ENCODE measurements at places on chromosomes 7 and 10.

DNA sequence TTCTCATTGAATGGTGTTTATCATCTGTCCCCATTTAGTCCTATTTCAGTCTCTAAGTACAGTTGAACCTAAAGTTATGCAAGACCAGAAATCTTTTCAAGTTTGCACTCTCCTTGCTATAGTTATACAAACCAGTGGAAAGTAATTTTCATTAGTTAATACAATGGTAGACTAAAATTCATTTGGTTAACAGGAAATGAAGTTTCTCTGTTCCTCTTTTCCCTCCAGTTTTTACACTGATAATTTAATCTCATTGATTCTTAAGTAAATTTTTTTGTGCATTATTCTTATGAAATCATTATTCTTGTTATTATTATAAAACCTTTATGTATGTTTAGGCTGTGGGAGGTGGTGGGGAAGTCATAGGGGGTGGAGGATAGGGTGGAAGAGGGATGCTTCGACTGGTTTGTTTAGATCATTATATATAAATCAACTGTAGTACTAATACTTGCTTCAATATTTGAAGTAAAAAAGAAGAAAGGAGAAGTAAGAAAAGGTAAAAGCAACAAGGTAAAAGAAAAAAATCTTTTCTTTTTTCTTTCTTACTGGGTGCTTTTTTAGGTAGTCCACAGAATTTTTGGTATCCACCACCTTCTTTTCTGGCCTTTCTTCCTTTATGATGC, 104.1 kb downstream of the GPR85 start:
- no peak for DNase-seq

- DNase-seq: peak; percentile 79
These were observed 334 bp downstream of the ZNF800 start for GRCh38 chr7:127392182-127392565.

DNA sequence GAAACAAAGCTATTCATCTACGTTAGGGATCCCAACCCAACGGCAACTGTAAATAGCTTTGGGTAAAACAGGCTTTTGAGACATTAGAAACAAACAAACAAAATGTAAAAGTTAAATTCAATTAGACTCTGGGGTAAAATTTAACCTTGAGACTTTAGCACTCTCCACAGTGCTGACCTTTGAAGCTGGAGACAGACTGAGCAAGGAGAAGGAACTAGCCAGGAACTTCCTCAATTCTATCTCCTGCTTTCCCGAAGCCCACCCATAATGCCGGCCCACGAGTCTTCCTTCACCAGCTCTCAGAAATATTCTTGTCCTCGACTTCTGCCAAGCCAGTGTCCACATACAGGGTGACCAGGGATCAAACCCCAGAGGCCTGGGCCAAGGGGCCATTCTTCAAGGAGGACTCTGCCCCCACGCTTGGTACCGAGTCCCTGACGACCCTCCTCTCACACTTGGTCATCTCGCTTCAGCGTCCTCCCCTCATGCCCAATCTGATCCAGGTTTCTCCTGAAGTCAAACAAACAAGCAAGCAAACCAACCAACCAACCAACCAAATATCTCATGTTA, 114.1 kb downstream of the HIPK2 start:
- peak; percentile 34 for DNase-seq

DNA sequence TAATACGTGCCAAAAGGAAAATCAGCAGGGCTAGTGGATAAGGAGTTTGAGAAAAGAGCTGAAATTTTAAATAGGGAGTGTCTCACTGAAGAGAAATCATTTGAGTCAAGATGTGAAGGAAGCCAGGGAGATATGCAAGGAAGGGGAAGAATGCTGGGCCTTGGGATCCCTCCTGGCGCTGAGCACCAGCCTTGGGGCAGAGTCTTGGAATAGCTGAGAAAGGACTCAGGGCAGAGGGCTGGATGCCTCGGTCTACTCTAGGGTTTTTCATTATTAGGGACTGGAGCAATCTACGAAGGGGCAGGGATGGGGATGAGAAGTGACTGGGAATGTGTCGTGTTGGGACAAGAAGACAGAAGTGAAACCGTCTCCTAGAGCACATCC, 484 bp downstream of the ZWINT start:
- DNase-seq: no peak

DNA sequence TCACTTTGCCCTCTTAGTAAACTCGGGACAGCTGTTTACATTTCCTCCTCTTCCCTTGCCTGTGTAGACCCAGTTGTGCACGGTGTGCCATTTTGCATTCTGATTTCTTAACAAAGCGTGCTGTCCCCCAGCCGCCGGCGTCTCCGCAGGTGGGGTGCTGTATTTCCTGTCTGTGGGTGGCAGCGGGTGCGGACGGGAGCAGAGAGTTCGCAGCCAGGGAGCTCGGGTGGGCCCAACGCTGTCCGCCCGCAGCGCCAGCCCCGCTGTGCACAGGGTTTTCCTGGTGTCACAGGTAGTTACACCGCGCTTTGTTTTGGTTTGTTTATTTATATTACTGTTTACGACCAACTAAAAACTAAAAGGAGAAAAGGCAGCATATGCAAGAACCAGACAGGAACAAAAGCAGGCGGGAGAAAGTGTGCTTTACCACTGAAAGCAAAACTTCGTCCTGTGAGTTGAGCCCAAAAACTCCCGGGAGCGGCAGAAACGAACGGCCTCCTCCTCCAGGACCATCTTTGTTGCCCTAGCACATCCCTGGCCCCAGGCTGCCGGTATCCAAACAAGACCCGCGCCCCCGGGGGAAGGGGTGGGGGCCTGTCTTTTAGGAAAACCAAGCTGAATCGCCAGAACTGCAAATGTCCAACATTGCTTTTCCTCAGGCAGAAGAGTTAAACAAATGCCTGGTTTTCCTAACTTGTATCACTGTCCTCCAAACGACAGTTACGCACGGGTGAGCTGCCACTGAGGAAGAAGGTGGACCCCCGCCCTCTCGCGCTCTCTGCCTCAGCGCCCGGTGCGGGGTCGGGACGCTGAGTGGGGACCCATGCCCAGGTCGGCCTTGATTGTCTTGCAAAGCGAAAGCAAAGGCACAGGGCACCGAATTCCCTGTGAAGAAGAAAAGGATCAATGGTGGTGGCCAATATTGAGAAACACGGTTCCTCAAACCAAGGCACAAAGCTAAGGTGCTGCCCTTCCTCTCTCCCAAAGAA, 45.9 kb upstream of the DRGX start:
- no peak for DNase-seq

- peak; percentile 45 for DNase-seq
These were observed 2.8 kb upstream of the AHCYL2 start for GRCh38 chr7:129222064-129222463.

DNA sequence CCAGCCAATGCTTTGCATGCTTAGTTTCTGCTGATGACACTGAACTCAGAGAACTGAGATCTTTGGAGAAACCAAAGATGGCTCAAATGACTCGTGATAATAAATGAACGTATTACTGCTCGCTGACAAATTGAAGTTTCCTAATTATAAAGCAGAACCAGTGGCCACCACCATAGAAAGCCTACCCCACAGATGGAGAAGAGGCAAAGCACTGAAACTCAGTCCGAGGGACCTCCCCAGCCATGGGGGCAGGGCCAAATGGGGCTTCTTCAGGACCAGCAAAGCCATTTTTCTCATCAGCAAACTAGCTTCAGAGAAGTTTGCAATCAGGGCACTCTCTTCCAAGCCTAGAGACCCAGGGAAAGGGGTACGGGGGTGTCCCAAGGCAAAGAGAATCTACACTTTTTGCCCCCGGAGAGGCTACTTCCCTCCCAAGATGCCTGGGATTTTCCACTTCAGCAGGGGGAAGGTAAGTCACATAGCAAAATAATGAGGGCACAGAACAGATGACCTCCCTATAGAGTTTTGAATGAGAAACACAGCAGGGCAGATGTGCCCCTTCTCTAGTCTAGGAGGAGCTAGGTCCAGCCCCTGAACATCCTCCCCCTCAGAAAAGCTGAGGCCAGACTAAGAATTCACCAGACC, 4.3 kb upstream of the IL6 start:
- DNase-seq: peak; percentile 93

GRCh38 chr10:120402147-120402766, 54.8 kb upstream of the PLPP4 start:
- DNase-seq: no peak

DNA sequence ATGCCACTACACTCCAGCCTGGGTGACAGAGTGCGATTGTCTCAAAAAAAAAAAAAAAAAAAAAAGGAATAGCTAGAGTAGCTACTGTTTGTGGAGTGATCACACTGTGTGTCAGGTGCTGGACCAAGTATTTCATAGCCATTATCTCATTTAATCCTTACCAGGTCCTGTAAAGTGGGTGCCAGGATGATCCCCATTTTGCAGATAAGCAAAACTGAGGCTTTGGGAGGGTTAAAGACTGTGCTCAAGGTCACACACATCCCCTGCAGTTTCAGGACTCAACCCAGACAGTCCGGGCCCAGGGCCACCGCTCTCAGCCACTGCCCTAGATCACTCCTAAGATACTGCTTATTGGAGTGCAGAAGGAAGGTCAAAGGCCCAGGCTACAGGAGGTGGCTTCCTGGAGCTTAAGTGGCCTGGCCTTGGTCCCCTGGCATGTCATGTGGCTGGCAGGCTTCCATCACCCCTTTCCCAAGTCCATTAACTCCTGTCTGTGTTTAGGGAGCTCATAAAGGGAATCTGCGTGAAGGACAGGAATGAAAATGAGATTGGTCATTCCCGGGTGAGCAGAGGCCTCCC, 12.4 kb upstream of the WBP1L start:
- DNase-seq: no peak

Measured in inflammatory macrophage treated with lipopolysaccharide for 4 hours (primary cell).